ENCODE measurements at places on chromosomes 2 and 18.
A peak's percentile ranks its signal among the peaks of the same experiment; 100 is the strongest.

GRCh38 chr2:191359133-191359532 is 113.9 kb downstream of the MYO1B start:
- DNase-seq: no peak

DNA sequence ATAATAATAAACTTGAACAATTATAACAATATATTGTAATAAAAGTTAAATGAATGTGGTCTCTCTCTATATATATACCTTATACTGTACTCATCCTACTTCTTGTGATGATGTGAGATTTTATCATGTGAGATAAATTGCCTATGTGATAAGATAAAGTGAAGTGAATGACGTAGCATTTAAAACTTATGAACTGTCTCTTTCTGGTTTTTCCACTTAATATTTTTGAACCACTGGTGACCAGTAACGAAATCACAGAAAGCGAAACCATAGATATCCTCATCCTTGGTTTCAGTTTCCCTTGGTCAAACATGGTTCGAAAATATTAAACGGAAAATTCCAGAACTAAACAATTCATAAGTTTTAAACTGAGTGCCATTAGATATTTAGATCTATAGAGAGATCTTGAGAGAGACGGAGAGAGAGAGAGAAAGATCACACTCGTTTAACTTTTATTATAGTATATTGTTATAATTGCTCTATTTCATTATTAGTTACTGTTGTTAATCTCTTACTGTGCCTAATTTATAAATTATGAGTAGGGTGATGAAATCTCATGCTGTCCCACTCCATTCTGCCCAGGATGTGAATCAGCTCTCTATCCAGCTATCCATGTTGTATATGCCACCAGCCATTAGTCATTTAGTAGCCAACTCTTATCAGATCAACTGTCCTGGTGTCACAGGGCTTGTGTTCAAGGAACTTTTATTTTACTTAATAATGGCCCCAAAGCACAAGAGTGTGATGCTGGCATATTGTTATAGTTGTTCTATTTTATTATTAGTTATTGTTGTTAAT is 156.8 kb downstream of the THADA start:
- DNase-seq: no peak

GRCh38 chr18:58828399-58829121 is 36.1 kb upstream of the ZNF532 start:
- no peak for DNase-seq

- no peak for DNase-seq
These were observed 46.7 kb downstream of the INO80C start for GRCh38 chr18:35451032-35451431.

DNA sequence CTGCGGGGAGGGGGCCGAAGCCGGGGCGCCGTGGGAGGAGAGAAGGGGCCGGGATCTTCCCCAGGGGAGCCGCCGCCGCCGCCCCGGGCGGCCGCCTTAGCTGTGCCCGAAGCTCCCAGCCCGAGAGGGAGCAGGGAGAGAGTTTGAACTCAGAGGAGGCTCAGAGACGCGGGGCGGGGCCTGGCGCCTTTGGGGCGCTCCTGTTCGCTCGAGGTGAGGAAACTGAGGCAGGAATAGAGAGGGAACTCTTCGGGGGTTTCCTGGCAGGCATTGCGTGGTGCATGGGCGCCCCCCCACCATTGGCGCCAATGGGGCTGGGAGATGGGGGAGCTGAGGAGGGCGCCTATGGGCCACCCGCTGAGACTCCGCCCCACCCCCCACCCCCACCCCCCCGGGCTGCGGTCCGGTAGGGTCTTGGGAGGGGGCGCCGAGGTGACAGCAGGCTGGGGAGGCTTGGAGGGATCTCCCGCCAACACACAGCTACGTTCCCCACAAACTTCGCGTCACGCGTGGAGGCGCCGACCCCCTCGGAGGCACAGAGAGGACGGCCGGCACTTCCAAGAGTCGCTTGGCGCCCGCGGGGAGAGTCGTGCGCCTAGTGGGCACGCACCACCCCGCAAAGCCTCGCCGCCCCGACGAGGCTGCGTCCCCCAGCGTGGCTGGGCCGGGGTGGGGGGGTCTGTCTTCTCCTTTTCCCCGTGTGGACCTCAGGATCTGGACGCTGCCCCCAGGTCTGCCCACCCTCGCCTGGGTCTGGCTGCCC is 680 bp downstream of the CTDSP1 start:
- peak; percentile 44 for DNase-seq

- no peak for DNase-seq
These were observed 92.5 kb downstream of the KCNF1 start for GRCh38 chr2:11004199-11004598.
